Stimulated activated naive CD8-positive, alpha-beta T cell treated with anti-CD3 and anti-CD28 coated beads, Interleukin-15, Interleukin-2, amounts not matched to agents 100 U/mL and 50 U/mL, for 24 hours (primary cell): ENCODE measurements at places on chromosomes 7 and 10.

DNA sequence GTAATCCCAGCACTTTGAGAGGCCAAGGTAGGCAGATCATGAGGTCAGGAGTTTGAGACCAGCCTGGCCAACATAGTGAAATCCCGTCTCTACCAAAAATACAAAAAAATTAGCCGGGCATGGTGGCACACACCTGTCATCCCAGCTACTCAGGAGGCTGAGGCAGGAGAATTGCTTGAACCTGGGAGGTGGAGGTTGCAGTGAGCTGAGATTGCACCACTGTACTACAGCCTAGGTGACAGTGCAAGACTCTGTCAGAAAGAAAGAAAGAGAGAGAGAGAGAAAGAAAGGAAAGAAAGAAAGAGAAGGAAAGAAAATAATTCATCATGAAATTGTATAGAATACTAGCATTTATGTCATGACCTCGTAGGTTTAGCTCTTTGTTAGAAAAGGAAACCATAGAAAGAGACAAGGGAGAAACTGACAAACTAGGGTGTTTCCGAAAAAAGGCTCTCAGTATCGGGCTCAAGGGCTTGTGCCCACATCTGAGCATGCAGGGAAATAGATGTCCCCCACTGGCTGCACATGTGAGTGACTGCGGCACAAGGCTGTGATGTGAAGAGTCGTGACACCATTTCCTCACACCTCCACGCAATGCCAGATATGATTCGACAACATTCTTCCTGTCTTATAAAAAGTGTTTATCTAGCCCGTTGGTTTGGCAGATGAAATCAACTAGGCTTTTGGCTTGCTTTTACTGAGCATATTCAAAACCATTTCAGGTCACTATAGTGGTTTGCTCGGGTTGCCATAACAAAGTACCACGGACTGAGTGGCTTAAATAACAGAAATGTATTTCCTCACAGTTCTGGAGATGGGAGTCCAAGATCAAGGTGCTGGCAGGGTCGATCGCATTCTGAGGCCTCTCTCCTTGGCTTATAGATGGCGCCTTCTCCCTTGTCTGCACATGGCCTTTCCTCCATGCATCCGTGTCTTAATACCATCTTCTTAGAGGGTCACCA, 2.0 kb downstream of the SRGN start:
- peak; percentile 73 for DNase-seq

DNA sequence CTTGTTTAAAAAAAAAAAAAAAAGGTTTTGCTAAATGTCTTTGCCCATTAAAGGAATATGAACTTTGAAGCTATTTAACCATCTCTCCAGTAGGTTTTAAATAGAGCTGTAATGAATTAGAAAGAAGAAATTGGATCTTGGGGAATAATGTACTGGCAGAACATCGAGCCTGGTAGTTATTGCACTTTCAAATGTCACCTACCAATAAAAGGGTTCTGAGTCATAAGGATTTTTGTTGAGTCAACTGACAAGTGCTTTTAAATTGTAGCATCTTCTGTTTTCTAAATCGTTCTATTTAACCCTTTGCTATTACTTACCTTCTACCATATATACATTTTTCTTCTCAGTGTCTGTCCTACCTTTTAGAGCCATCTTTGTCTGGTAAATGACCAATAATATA, 10.7 kb downstream of the CUTC start:
- DNase-seq, result no peak

DNA sequence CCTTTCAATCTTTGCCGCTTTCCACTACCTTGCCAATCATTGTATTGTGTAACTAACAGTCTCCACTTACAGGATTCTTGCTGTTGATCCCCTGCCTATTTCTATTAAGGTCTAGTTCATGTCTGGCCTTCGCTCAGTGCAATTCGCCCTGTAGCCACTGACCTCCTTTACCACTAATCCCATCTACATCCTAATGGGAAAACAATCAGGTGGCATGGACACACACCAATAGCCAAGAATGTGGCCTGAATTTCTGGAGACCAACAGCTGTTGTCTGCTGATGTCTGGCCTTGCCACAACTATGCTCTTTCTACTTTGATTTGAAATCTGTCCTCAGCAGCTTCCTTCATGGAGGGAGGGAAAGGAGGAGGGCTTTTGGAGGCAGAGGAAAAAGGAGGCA, 546.2 kb downstream of the SORCS3 start:
- no peak for DNase-seq

DNA sequence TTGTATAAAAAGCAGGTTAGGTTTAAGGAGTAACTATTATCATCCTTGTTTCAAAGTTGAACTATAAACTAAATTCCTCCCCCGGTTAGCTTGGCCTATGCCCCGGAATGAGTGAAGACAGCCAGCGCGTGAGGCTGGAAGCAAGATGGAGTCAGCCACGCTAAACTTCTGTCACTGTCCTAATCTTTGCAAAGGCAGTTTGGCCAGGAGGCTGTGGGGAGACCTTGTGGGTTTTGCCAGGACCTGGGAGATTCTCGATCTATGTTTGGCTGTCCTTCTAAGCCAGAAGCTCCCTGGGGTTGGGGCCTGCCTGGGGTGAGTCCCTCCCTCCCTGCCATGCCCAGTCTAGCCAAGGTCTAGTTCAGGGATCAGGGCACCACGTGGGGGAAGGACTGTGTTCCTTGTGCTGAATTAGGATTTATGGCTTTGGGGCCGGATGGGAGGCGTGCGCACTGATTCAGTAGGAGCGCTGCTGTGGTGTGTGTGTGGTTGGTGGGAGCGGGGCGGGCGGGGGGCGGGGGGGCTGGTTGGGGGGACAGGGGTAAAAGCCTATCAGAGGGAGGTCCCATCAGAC, 871 bp upstream of the GTF2IRD1 start:
- peak; percentile 25 for DNase-seq

DNA sequence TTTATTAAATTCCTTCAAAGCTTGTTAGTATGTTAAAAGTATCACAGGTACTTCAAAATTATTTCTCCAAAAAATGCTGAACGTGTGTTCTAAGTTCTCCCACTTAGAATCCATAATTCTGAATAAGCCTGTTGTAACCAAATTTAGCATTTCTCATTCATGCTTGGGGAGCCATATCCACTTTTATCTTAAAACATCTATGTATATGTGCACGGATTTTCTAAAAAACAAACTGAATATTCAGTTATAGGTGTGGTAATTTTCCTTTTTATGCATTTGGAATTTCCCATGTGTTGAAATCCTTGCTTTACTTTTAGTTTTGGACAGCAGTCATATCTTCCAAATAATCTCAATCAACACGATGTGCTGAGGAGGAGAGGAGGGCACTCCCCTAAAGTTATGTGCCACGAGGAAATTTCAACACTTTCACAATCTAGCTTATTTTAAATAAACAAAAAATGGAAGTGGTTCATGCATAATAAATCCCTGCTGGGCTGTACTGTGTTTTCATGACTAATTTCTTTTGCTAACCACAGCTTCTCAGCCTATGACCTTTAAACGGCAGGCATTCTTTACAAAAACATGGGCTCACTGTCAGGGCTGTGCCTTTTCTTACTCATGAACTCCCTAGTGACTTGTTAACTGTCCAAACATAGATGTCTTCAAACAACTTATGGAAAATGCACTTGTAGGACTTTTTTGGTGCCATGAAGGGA, 380.3 kb upstream of the SEMA3C start:
- no peak for DNase-seq

DNA sequence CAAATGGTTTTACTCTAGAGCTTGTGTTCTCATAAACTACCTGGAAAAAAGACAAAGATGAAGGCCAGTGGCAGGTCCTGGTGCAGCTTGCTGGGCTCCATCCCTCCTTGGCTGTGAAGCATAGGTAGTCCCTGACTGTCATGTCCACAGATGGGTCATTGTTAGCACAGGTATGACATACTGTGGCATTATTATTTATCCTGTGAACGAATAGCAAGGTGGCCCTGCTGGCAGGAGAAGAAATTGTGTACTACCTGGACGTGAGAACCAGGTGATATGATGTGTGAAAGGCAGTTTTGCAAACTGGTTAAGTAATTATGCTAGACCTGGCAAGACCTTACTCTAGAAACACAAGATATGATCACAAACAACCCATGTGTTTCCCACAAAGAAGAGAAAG, 63.9 kb downstream of the CCDC71L start:
- no peak for DNase-seq

DNA sequence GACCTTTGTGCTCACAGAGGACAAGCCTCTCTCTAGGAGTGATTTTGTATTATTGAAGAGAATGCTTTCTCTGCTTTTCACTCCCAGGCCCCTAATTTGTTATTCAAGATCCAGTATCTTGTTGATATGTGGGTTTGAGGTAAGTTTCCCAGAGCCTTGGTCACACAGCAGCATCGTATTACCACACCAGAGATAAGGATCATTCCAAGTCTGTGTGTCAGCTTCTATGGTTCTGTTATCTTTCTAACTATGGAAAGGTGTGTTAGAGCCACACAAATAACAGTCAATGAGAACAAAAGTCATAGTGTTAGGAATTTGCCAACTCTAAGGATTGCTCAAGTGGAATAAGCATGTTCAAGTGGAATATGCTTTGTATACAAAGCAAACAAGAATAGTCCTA, 1208.3 kb downstream of the GATA3 start:
- DNase-seq, result no peak

DNA sequence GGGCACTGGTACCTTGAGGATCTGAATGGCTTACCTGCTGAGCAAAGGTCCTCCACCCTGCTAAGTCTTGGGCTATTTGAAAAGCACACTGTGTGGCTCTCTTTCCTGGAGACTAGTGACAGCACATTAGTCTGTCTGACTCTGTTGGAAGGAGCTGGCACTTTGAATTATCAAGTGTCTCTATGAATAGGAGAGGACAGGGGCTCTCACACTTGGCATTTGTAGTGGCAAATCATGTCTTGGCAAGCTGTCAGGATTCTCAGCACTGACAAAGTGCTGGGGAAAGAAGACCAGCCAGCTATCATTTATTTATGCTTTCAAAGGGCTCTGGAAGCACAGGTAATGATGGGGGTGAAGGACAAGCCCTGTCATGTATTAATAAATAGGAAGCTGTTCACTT, 62.8 kb downstream of the MTPN start:
- no peak for DNase-seq

- DNase-seq, result no peak
Observed at GRCh38 chr10:7700577-7701125, 2.5 kb upstream of the ITIH2 start.

- DNase-seq, result no peak
Observed at GRCh38 chr10:122157451-122157850, 113.6 kb upstream of the BTBD16 start.

GRCh38 chr10:119608316-119609155, 11.8 kb upstream of the TIAL1 start:
- peak; percentile 38 for DNase-seq

- DNase-seq, result no peak
Observed at GRCh38 chr7:105457619-105458225, 64.3 kb downstream of the PUS7 start.

DNA sequence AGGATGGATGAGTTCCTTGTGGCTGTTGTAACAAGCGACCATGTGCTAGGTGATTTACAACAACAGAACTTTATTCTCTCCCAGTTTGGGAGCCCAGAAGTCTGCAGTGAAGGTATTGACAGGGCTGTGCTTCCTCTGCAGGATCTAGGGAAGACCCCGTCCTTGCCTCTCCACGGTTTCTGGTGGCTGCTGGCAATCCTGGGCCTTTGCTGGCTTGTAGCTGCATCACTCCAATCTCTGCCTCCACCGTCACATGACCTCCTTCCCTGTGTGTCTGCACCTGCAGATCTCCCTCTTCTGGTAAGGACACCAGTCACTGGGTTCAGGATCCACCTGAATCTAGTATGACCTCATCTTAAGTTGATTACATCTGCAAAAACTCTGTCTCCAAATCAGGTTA, 115.6 kb downstream of the GLRX3 start:
- no peak for DNase-seq

DNA sequence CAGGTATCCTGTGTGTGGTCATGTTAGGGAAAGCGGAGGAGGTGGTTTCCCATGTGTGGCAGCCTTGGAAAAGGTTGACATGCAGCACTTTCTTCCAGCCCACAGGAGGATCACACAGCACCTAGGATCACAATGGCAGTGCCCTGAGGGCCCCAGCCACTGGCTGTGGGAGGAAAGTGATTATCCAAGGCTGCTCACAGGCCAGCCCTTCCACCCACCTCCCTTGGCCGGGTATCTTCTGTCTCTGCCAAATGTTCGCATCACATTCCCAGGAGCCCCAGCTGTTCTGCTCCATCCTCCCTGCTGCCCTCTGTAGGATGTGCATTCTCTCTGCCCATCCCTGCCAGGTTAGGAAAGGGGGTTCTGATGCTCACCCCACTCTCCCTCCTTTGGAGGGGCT, 2.5 kb upstream of the MLXIPL start:
- no peak for DNase-seq

DNA sequence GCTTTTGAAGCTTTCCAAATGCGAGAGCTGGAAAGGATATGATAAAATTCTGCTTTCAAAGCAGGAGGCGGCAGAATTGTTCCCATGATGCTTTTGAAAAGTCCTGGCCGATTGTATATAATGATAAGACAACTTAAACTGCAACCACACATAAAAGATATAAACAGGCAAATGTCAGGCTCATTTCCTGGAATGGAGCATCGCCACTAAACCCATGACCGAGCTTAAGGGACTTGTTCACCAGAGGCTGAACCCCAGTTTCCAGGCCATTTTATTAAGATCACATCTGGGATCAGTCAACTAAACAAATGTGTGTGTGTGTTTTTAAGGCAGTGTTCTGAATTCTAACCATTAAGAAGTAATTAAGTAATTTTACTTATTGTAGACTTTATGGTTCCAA, 131.6 kb downstream of the ITGA8 start:
- DNase-seq, result no peak

DNA sequence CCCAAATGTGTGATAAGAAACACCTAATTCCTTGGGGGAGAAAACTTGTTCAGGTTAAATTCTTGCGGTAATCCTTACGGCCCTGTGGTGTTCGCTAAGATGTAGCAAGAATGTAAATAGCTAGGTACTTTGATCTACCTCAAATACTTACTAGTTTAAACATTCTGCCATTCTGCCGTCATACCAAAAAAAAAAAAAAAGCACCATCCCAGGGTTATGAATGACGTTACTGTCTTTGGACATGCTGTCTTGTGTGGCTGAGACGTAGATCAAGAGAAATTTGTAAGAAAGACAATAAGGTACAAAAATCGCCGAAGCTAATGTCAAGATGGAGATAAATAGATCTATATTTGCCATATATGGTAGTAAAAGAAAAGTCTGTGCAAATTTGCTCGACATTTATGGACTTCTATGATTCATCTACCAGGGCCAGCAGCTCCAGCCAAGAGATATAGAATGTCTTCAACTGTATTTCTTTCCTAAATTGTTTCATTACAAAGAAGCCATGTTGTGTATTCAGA, 195.6 kb downstream of the CUX1 start:
- DNase-seq, result no peak

- DNase-seq, result no peak
Observed at GRCh38 chr10:103583871-103584215, 90.3 kb downstream of the NEURL1 start.
